ENCODE measurements at places on chromosomes 4 and X.

DNA sequence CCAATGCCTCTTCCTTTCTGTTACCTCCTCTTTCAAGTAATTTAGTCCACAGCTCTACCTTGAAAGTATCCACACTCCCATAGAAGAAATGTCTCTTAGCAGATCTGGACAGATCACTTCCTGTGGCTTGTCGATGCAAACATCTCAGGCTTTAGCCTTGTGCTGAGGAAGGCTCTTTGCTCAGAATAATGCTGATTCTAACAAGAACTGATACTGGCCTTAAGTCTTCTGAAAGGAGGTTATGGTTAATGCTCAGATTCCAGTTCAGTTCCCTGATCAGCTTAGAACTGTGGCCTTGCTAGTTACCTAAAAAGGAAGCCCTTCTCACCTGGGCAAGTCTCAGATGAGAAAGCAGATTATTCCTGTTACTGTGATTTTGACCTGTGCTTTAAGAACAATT is 230.1 kb upstream of the FAT4 start:
- DNase-seq = no peak

GRCh38 chrX:131565909-131566308 is 22.0 kb downstream of the OR13H1 start:
- no peak for DNase-seq

- DNase-seq = no peak
These were observed 57.8 kb upstream of the FAM47B start for GRCh38 chrX:34884817-34885216.

GRCh38 chr4:46506876-46507275 is 116.9 kb upstream of the GABRA2 start:
- DNase-seq = no peak

DNA sequence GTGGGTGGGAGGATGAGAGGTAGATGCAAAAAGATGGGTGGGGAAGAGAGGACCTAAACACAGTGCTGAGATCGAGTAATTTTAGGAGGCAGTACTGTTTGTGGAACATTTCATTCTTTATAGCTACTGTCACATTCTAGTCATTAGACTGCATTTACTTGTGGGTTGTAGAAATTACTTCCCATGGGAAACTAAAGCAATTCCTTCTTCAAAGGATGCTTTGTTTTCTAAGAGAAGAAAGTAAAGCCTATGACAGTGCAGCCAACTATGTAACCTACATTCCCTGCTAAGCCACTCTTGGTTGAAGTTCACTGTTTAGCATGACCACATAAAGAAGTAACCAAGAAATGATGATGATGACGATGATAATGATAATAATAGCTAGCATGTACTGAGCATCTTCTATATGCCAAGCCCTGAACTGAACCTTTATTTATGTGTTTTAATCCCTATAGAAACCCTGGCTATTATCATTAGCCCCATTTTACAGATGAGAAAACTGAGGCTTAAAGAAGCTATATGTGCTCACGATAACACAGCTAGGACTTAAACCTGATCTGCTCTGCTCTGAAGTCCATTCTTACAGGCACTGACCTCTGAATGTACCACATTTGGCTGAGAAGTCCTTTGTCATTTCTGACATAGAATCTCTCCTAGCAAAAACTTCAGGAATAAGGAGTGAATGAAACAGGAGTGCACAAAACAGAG is 114.5 kb upstream of the KIT start:
- DNase-seq = no peak

- no peak for DNase-seq
These were observed 88.6 kb downstream of the PALLD start for GRCh38 chr4:168585168-168586091.

DNA sequence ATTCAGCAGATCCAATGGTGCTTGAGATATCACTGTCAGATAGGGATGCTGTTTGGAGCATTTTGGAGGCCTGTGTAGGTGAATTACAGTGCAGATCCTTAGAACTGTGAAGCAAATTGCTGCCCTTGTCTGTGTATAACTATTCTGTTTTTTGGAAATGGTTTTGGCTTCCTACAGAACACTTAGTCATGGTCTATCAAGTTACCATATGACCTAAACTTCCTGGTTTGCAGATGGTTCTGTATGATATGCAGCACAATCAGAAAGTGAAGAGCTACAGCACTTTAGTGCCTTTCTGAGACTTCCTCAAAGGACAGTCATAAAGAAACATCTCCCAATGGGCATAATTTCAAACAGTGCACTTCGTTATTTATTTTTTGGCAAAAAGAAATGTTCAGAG is 688.6 kb downstream of the SH3BGRL start:
- DNase-seq = no peak

- no peak for DNase-seq
These were observed 106.8 kb downstream of the FAT4 start for GRCh38 chr4:125421547-125421946.

- no peak for DNase-seq
These were observed 2.8 kb upstream of the SEL1L3 start for GRCh38 chr4:25865586-25865985.

- no peak for DNase-seq
These were observed 173.9 kb downstream of the RTL9 start for GRCh38 chrX:110532581-110532931.

- no peak for DNase-seq
These were observed 63.1 kb downstream of the RTL9 start for GRCh38 chrX:110421500-110422455.

DNA sequence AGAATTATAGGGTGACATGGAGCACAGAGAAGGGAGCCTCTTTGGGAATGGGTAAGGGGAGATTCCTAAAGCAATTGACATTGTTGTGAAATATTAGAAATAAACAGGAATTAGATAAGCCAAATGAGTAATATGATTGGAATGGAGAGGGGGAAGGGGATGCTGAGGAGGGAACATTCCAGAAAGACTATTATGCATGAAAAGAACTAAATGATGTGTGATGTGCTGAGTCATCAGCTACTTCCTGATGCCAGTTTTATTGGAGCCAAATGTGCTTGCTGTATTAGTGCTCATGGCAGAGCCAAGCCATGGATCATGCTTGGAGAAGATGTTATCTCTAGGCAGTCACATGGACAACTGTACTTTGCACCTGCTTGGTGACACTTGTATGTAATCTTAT is 189.0 kb upstream of the HCCS start:
- DNase-seq = no peak

- DNase-seq = no peak
These were observed 196.2 kb upstream of the TENT5D start for GRCh38 chrX:80223982-80224579.

GRCh38 chrX:8960957-8961468 is 72.9 kb downstream of the FAM9B start:
- DNase-seq = no peak

- DNase-seq = no peak
These were observed 25.3 kb downstream of the TSC22D3 start for GRCh38 chrX:107750263-107750662.

DNA sequence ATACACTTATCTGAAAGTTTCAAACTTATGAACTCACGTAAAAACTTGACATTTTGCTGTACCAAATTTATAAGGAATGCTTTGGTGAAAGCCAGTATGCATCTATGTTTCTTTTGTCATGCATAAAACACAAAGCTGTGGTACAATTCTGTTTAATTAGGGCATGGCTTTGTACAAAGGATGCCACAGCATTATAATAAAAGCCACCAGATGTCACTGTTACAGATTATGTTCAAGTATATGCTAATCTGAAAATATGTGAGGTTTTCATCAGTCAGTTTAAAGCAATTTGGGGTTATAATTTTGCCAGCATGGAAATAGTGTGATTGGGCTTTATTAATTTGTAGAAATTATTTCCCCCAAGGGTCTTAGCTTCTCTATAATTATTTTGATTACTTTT is 69.0 kb downstream of the ATOH1 start:
- DNase-seq = no peak

DNA sequence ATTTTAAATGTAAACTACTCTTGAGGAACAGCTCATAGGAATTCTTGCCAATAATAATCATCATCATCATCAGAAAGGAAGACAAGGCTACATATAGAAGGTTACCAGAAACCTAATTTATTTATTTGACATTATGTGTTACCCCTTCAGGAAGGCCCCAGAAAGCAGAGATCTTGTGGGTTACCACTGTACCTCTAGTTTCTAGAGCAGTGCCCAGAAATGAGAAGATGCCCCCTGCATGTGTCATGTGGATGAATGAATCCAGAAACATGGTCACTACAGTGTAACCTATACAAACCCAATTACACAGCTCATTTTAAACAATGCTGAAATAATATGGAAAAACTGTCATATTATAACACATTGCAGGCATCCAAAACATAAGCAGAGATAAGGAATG is 70.4 kb downstream of the ARAP2 start:
- DNase-seq = no peak

GRCh38 chrX:155645180-155645579 is 32.4 kb upstream of the TMLHE start:
- no peak for DNase-seq

GRCh38 chr4:40731792-40732245 is 17.9 kb upstream of the NSUN7 start:
- DNase-seq = no peak

- DNase-seq = no peak
These were observed 6.9 kb downstream of the MTMR1 start for GRCh38 chrX:150700107-150700506.

- DNase-seq = no peak
These were observed 390.3 kb downstream of the SPRY1 start for GRCh38 chr4:123786920-123787319.

GRCh38 chr4:37516057-37516775 is 170.0 kb downstream of the RELL1 start:
- no peak for DNase-seq

DNA sequence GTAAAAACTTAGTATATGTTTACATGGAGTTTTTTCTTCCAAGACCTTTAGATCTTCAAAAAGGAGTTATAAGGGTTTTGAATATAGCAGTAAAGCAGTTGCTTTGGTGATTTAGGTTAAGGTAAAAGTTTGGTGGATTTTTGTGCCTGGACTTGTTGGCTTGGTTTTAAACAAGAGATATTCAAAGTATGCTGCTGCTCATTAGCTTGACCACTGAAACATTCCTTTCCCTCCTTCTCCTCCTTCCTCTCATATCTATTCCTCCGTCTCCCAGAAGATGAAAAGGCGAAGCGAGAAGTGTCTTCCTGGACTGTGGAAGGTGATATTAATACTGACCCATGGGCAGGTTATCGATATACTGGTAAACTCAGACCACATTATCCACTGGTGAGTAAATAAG is 38.4 kb downstream of the METAP1 start:
- no peak for DNase-seq

DNA sequence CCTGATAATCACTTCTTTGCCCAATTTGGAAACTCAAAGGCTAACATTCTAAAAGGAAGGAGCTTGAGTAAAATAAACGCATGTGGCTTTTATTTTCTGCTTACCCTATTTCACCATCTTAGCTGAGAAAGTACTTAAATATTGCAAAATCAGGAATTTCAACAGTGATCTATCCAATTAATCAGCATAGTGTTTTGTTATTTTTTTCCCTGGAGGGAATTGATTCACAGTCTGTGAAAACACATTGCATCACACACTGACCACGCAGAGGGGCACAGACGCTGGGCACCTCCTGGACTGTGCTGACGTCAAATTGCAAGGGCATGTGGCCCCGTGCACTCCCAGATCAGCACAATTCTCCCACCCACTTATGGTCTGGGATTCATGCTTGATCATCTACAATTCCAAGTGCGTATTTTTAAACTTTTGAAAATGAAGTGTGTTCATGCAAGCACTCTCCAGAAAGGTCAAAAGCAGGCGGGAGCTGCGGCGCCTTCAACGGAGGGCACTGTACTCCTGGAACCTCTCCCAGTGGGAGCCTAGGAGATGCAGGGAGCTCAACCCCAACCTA is 320.6 kb upstream of the PPARGC1A start:
- no peak for DNase-seq

GRCh38 chr4:180086480-180087190 is 2156.6 kb upstream of the TENM3 start:
- no peak for DNase-seq

GRCh38 chr4:41319553-41319952 is 62.8 kb downstream of the UCHL1 start:
- no peak for DNase-seq

GRCh38 chrX:56763556-56764152 is 34.6 kb downstream of the NBDY start:
- peak; percentile 65 for DNase-seq

DNA sequence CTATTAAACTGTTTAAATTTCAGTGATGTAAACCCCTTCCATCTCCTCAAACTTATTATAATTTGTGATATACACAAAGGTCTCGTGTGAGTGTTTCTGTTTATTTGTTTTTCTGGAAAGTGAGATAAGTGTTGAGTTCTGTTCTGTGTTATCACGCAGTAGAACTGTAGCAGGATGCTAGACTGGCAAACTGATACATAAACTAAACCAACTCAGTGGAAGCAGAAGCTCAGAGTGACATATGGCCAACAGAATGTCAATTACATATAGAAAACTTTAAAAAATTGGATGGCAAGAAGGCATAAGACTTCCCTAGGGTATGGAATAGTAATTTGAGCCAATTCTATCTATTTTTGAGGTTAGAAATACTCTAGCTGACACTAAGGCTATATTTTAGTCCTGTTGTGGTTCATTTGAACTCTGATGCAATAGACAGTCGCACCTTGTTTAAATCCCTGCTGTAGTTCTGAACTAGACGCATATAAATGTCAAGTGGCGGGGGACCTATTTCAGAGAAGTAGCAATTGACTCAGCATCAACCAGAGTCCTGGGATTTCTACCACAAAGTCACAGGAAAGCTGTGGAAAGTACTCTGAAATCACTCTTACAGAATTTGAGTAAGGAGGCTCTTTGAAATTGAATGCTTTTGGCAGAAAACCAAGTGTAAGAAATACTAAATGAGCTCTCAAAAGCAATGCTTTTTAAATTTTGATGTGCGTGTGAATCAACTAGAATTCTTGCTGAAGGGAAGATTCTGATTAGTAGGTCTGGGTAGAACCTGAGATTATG is 294.4 kb downstream of the INPP4B start:
- DNase-seq = no peak

DNA sequence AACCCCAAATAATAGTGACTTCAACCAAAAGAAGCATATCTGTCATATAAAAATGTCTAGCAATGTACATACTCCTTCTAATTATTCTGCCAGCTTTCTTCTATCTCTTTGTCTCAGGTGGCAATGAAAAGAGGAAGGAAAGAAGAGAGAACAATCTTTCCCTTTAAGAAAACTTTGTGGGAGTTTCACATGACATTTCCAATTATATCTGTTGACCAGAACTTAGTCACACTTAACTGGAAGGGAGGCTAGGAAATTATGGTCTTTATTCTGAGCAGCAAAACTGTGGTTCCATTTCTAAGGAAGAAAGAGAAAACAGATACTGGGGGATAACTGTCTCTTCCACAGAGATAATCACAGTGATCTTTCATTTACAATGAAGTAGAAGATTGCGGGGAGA is 12.9 kb upstream of the MAOA start:
- no peak for DNase-seq

GRCh38 chr4:89617317-89617716 is 219.6 kb downstream of the SNCA start:
- no peak for DNase-seq

DNA sequence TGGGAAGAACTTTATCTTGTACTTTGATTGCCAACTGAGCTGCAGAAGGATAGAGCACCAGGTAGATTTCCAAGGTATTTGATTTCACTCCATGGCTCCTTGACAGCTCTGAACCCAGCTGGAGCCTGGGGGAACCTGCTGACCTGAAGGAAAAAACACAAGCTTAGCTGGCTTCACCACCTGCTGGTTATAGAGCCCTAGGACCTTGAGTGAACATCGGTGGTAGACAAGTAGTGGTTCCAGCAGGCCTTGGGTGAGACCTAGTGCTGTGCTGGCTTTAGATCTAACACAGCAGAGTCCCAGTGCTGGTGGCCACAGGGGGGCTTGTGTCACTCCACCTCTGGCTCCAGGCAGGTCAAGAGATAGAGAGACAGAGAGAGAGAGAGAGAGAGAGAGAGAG is 1102.6 kb downstream of the ADGRL3 start:
- DNase-seq = no peak

All from activated T-helper 1 cell treated with Interleukin-2 at 50 U/mL for 16 hours (primary cell).